Osteocyte (in vitro differentiated cells): ENCODE measurements at places on chromosomes 5 and 9. TPM values are rescaled to one million over a fixed set of nuclear protein-coding genes. Genes with fewer than 3 reads are reported as not detected.

SLC34A1 gene
- not detected in 2 replicates for total RNA-seq

DNA sequence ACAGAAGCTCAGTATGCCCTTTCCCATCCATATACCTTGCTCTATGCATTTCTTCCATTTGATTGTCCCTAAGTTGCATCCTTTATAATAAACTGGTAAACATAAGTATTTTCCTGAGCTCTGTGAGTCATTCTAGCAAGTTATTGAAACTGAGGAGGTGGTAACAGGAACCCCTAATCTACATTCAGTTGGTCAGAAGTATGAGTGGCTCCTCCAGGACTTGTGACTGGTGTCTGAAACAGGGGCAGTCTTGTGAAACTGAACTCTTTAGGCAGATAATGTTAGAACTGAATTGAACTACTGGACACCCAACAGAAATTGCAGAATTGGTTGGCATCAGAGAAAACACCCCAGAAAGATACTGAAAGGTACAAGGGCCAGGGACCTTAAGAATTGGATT lies 133.1 kb upstream of the POU5F2 start:
- no peaks in the 10 kb centered on the region for H3K27me3 ChIP-seq
- H3K4me3 ChIP-seq, result no peak overlapping the region
- H3K27ac ChIP-seq, result no peak overlapping the region

GRCh38 chr9:133384736-133385321 lies 8.7 kb downstream of the STKLD1 start:
- no peak overlapping the region for H3K4me3 ChIP-seq
- H3K27me3 ChIP-seq, result no peaks in the 10 kb centered on the region
- H3K36me3 ChIP-seq, result no peaks in the 10 kb centered on the region
- no peak overlapping the region for H3K27ac ChIP-seq

ZBTB34 gene
- 13.9 and 14.0 TPM in 2 replicates for total RNA-seq

DNA sequence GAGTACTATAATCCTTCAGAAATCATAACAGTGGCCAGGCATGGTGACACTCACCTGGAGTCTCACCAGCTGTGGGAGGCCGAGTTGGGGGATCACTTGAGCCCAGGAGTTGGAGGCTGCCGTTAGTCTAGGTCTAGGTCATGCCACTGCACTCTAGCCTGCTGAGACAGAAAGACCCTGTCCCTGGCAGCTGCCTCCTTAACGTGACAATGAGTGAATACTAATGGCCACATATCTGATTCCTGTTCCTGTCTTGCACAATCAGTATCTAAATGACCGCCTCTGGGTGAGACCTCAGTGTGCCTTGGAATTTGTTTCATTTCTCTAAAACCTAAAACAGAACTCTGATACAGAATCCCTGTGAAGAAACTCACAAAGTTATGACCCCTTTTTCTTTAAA lies 131.0 kb upstream of the DAB2 start:
- no peaks in the 10 kb centered on the region for H3K36me3 ChIP-seq
- no peaks in the 10 kb centered on the region for H3K4me1 ChIP-seq
- H3K27me3 ChIP-seq, result peaks cover 4% of the 10 kb centered on the region
- no peak for DNase-seq
- H3K4me3 ChIP-seq, result no peak overlapping the region
- no peak overlapping the region for H3K27ac ChIP-seq

DNA sequence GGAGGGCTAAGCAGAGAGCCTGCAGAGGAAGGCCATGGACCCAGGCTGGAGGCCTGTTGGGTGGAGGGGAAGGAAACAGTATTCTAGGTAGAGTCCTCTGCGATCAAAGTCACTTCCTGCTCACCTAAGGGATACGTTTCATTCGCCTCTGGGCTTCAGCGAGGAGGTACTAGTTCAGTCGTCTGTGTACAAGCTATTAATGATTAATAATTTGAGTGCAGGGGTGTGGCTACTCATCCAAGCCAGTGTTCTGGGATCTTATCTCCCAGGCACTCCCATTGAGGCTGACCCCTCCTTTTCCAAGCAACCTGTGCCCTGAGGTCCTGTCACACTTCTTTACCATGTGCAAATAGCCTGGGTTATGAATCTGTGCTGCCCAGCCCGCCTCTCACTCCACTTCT lies 25.2 kb downstream of the RALGPS1 start:
- peaks cover 15% of the 10 kb centered on the region for H3K27me3 ChIP-seq
- no peak overlapping the region for H3K27ac ChIP-seq
- no peak for DNase-seq
- H3K4me3 ChIP-seq, result no peak overlapping the region
- H3K4me1 ChIP-seq, result no peaks in the 10 kb centered on the region

DNA sequence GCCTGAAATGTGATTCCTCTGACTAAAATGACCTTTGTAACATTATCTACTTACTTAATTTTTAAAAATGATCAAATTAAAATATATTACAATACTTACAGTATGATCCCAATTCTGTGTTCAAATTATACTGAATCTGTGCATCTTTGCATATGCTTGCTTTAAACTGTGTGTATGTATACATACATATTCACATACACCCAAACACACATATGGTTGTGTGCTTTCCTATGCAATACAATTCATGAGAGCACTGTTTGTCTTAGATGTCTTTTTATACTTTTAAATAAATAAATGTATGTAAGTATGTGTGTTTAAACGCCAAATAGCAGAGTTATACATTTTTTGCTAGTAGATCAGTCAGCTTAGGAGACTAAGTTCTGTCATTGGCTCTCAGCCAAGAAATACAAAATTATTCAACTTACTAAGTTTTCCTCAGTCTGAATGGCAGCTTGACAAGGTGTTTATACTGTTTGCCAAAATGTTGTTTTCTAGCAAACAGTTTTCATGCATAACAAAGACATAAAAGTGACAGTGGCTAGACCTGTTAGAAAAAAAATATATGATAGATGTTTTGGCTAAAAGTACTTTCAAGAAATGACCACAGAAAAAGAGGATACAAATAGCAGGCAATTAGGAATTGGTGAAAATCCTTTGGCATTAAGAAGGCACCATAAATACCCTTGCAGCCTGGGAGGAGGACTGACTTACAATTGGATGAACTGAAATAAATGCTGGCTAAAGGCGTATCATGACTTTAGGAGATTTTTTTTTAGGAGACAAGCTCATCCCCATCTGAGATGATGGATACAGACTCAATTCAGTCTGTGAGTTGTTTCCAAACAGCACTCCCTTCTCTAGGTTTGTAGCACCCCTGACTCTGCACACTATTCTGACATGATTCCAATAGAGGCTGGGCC lies 7.9 kb downstream of the TICAM2 start:
- DNase-seq, result no peak
- H3K36me3 ChIP-seq, result peaks cover 3% of the 10 kb centered on the region
- H3K27me3 ChIP-seq, result no peaks in the 10 kb centered on the region
- no peak overlapping the region for H3K27ac ChIP-seq
- no peak overlapping the region for H3K4me3 ChIP-seq

CYLC2 gene
- total RNA-seq, result not detected in 2 replicates
